ENCODE measurements at places on chromosomes 1 and 21.

- no peak for DNase-seq
These were observed 328.8 kb downstream of the PLA2G4A start for GRCh38 chr1:187157552-187157951.

- no peak for DNase-seq
These were observed 496.1 kb downstream of the PTPRU start for GRCh38 chr1:29732453-29732852.

GRCh38 chr1:15493869-15494390 is 18.0 kb downstream of the CELA2B start:
- DNase-seq, result no peak

GRCh38 chr1:241145881-241146280 is 211.1 kb downstream of the RGS7 start:
- no peak for DNase-seq

DNA sequence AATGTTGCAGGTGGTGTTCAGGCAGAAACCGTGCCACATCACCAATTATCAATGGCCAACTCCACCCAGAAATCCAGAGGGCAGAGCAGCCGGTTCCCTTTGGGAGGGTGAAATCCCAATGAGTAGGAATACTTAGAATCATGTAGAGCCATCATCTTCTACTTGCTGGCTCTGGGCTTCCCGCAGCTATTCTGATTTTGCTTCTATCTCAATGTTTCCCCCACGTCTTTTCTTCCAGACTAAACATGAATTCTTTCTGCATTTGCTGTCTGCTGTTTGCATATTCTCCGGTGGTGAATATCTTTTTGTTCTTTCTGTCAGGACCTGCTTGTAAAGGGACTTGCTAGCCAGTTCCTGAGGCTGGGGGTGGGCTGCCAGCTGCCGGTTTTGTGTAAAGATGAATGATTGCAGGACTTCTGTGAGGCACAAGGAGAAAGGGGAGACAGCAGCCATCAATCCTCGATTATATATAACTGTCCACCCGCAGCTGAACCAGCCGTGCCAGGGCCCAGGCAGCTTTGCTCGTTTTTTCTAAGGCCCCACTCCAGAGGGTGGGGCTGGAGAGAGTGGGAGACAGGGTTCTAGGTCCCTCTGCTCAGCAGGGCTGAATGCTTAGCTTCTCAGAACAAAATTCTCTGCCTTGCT is 33.2 kb downstream of the PRAMEF20 start:
- DNase-seq, result no peak

DNA sequence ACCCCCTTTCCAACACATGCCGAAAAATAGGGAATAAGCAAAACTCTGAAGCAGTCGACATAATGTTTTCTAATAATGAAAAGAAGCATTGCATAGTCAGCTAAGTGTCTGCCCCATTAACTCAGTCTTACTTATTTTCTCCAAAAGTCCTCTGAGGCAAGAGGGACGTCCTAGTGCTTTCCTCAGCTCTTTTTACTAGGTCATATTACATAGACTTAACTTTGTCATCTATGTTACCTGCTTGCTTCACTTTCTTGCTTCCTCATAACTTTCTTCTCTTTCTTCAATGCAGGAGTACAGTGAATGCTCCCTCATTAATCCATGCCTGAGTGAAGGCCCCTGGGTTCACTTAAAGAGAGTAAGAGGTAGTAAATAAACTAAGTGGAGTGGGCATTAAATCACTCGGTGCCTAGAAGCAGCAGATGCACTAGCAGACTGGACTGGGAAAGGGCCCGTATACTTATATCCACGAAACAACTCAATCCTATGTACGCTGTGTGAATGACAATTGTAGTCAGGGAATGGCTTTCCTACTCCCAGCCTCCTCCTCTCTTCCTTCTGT is 210.5 kb upstream of the SPAG17 start:
- no peak for DNase-seq

DNA sequence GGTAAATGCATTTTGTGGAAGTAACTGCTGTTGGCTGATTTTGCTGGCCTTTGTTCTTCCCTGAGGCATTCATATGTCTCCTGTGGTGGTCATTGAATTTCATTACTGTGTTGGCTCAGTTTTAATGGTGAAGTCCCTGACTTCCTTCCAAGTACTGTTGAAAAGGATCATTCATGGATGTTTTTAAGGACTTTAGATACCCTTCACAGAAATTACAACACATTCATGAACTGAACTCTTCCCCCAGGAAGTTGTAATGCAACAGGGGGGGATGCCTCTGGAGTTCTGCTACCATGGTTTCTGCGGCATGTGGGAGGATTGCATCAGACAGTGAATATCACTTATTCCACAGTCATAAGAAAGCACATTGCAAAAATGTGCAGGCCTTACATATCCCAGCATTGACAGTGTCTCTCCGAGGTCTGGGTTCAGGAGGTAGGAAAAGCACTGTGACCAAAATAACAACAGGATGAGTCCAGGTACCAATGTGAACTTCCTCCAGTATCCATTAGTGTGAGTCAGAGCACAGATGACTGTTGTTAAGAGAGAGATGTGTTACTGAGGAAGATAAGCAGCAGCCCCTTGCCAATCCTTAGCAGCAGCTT is 2.1 kb upstream of the RAB3GAP2 start:
- DNase-seq, result no peak

GRCh38 chr1:75133750-75134646 is at the start of gene LHX8:
Gene LHX8 (plus strand): TSS chr1:75134388. CDS start chr1:75136615, 2,227 bp downstream.
- no peak for DNase-seq

DNA sequence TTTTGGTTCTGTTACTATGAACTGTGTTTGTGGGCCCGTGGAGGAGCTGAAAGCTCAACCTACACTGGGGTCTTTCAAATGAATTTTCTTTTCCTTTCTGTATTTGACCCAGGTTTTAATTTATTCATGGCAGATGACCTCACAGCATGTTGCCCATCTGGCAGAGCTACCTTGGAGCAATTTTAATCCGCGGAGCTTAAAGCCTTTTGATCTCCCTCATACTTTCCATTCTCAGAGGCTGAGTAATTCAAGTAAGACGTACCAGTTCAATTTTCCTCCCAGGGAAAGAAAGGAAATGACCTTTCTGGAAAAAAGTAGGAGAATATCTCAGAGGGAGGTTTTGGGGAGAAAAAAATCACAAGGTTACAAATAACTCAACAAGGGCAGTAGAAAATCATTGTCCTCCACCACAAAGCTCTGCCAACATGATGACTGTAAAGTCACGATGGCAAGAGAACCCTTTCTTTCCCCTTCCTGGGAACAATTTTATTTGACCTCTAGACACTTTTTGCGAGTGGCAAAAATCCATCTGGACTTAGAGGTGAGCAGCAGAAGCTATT is 21.6 kb upstream of the PCP4 start:
- no peak for DNase-seq

DNA sequence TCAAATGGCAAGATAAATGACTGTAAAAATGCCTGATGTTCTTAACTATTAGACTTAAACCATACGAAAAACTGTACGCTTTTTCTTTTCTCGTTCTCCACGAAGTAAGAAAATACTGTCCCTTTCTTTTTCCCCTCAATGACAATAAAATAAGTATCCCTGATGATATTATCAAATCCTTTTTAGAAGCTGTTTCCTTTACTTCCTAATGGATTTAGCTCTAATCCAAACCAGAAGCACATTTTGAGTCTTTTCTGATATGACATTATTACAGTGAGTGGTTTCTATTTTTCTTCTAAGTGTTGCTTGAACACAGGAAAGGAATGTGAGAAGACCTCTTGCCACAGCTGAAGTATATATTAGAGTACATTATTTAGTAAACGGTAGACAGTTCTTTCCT is 32.4 kb downstream of the DNM3 start:
- DNase-seq, result no peak

- DNase-seq, result no peak
These were observed 20.6 kb upstream of the APOBEC4 start for GRCh38 chr1:183673605-183674323.

GRCh38 chr1:246048693-246049092 is 458.4 kb downstream of the SMYD3 start:
- no peak for DNase-seq

DNA sequence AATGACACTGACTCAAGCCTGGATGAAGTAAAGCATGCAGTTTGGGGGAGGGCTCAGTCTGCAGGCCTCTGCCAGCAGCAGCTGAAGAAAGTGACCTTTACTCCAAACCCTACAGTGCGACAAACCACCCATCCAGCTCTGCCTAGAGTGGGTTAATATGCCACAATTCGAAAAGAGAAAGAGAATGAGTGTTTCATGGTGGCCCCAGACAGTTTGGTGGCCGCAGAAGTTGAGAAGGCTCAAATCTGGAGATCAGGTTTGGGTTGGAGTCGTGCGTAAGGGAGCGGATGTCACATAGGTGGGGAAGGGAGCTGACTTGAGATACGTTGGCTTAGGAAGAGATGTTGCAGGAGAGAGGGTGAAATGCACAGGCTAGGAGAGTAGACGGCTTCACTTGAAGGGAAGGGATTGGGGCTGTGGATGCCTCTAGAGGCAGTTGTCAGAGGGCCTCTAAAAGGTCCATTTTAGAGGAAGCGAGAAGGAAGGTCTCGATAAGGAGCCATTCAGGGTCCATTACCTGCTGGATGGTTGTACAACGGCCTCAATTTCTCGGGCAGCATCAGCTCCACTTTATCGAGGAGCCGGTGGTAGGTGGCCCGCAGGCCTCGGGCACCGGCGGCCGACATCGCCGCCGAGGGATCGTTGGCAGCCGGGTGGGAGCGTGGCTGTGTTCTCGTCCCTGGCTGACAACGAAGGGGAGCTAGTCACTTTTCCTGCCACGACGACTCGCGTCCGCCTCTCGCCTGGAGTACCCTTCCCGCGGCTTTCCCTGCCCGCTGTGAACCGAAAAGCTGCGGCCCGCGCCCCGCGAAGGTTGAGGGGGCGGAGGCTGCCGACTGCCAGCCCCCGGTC is 1.0 kb upstream of the DCAF6 start:
- no peak for DNase-seq

DNA sequence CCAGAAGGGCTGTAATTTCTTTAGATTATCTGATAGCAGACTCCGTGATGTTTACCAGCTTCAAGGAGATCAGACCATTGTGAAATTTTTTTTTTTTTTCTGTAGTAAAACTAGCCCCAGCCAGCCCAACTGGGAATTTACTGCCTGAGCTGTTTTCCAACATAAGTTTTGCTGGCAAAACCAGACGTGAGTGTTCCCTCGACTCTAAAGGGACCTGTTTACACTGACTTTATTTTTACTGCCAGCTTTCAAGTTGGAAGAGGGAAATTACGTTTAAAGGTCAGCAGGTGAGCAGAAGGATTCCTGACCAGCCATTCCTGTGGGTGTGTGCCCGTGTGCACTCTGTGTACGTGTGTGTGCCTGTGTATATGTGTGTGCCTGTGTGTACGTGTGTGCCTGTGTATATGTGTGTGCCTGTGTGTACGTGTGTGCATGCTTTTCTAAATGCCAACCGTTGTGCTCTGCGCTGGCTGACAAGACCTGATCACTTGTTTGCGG is 374 bp downstream of the MAB21L3 start:
- DNase-seq, result no peak

GRCh38 chr21:33036430-33037162 is 10.9 kb downstream of the OLIG2 start:
- no peak for DNase-seq

DNA sequence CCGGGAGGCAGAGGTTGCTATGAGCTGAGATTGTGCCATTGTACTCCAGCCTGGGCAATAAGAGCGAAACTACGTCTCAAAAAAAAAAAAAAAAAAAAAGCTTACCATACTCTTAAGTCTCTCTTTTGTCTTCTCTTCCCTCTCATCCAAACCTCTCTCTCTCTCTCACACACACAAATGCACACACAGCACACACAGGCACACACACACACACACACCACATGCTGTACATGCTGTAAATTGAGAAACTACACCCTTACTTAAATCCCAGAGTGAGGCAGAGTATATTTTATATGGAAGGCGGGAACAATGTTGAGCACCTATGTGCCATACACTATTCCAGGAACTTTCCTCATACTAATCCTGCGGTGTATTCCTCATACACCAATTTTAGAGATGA is 6.5 kb downstream of the MCOLN3 start:
- no peak for DNase-seq

DNA sequence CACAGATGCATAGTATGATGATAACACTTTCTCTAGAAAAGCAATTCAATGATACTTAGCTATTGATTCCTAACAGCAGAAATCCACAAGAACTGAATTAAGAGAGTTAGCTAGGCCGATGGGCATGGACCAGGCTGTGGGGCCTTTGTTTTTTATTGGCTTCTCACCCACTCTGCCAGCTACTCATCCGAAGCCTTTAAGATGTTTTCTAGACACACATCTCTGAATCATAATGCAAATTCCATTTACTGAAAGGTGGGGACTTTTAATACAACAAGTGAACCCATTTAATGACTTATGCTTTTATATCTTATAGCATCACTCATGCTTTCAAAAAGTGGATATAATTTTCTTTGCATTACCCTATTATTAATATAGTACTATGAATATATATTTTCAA is 170.2 kb downstream of the RUNX1 start:
- no peak for DNase-seq

DNA sequence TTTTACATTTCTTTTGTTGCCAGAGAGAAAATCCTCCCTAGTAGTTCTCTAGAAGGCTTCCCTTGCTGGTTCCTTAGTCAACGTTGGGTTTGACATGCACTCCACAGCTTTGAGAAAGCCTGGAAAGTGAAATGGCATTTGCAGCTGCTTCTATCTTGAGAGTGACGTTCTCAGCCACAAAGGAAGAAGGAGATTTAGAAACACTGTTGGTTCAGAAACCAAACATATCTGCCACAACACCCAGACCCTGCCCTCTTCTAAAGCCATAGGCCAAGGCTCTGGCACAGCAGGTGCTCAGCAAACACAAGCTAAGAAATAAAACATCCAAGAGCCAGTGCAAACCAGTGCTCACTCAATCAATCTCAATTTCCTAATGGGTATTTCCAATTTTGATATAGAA is 121.4 kb downstream of the CCDC185 start:
- DNase-seq, result no peak

DNA sequence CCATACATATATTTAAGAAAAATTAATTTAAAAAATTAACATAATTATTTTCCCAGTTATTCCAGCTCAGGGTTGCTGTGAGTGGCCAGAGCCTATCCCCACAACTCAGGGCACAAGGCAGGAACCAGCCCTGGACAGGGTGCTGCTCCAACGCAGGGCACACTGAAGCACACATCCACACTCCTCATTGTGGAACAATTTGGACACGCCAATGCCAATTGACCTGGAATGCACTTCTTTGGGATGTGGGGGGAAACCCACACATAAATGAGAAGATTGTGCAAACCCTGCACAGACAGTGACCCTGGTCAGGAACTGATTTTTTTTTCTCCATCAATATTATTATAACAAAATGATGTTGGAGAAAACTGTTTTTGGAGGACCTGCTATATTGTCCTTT is 23.4 kb downstream of the SAMSN1 start:
- DNase-seq, result no peak

GRCh38 chr1:89302697-89303332 is 30.2 kb upstream of the GBP5 start:
- no peak for DNase-seq

- DNase-seq, result no peak
These were observed at the start of gene KMO for GRCh38 chr1:241532162-241532531. Gene KMO (plus strand): TSS chr1:241532378. CDS start chr1:241532445, 67 bp downstream.

All from HCT116 (cell line).